ENCODE measurements at places on chromosomes 13 and 19. TPM values are rescaled to one million over a fixed set of nuclear protein-coding genes. Genes with fewer than 3 reads are reported as not detected.

- no peaks in the 10 kb centered on the region for H3K36me3 ChIP-seq
- peaks cover 7% of the 10 kb centered on the region for H3K27me3 ChIP-seq
- H3K27ac ChIP-seq, result no peak overlapping the region
- no peaks in the 10 kb centered on the region for H3K4me1 ChIP-seq
- DNase-seq, result no peak
Measured at GRCh38 chr13:21133077-21133476, 43.3 kb downstream of the SKA3 start.

GRCh38 chr13:109817591-109818535 is 31.5 kb upstream of the IRS2 start:
- H3K4me3 ChIP-seq, result no peak overlapping the region
- DNase-seq, result no peak
- no peak overlapping the region for H3K27ac ChIP-seq

GRCh38 chr19:47723581-47723940 is 10.3 kb downstream of the EHD2 start:
- H3K27ac ChIP-seq, result no peak overlapping the region
- H3K27me3 ChIP-seq, result no peaks in the 10 kb centered on the region
- peak; percentile 67 for DNase-seq
- H3K36me3 ChIP-seq, result no peaks in the 10 kb centered on the region

DNA sequence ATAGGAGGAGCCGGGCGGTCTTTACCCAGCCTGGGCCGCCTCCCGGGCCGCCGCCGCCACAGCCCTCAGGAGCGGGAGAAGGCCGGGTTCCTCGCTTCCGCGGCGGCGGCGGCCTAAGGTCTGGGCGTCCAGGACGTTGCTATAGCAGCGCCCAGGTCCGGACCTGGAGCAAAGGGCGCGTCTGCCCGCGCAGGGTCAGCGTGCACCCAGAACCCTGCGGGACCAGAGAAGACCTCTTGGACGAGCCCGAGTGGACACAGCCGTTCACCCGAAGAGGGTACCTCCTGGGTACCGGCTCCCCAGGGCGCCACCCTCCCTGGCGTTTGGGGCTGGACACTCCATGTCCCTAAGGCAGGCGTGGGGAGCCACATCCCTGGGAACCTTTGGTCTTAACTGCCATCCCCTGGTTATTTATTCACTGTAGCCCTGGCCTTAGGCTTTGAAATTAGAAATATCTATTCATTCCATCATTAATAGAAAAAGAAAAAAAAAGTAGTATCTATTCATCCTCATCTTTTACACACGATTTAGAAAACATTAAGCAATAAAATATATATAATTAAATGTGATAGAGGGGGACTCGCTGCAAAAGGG is 2.4 kb downstream of the DZIP1 start:
- no peak overlapping the region for H3K4me3 ChIP-seq
- H3K36me3 ChIP-seq, result no peaks in the 10 kb centered on the region
- H3K27me3 ChIP-seq, result no peaks in the 10 kb centered on the region
- no peak for DNase-seq

DNA sequence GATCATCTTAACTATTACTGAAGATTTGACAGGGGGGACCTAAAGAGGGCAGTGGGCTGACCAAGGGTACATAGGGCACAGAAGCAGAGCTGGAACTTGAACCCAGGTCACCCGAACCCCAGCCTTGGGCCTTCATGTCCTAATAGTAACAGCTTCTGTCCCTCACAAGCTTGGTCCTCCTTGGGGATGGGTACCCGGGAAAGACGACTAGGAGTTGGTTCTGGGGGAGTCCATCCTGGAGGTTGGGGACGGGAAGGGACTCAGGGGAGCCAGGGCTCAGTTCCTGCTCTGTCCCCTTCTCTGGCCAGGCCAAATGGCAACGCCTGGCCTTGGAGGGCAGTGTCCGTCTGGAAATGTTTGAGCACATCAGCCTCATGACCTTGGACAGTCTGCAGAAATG is 39.6 kb upstream of the CYP4F8 start:
- no peak for DNase-seq
- no peak overlapping the region for H3K4me3 ChIP-seq
- no peaks in the 10 kb centered on the region for H3K4me1 ChIP-seq
- H3K36me3 ChIP-seq, result no peaks in the 10 kb centered on the region

GRCh38 chr19:4164262-4164661 is 10.8 kb downstream of the CREB3L3 start:
- no peaks in the 10 kb centered on the region for H3K36me3 ChIP-seq
- DNase-seq, result no peak
- H3K27me3 ChIP-seq, result no peaks in the 10 kb centered on the region
- no peak overlapping the region for H3K27ac ChIP-seq

OXGR1 gene
- not detected for total RNA-seq

ZNF497 gene
- 1.3 TPM for total RNA-seq

HMGB1 gene
- total RNA-seq, result 208 TPM

RNF17 gene
- not detected for total RNA-seq

All from adrenal gland (tissue), 19 donors.